ENCODE measurements at places on chromosomes 5 and 9.

DNA sequence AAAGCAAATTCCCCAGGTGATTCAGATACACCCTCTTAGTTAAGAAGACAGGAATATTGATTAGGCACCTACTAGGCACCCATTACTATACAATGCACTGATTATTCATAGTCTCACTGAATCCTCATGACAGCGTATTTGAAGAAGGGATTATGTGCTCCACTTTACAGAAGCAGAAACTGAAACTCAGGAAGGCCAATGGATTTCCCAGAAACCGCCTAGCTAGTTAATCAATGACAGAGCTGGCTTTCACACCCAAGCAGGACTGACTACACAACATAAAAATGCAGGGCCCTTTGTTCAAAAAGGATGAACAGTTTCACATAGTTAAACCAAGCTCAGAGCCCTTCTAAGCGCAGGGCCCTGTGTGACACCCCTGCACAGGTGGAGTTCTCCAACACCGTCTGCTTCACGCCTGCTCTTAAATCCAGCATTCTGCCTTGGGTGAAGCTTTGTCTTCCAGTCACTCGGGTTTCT lies 117.3 kb downstream of the TTLL11 start:
- DNase-seq, result no peak

DNA sequence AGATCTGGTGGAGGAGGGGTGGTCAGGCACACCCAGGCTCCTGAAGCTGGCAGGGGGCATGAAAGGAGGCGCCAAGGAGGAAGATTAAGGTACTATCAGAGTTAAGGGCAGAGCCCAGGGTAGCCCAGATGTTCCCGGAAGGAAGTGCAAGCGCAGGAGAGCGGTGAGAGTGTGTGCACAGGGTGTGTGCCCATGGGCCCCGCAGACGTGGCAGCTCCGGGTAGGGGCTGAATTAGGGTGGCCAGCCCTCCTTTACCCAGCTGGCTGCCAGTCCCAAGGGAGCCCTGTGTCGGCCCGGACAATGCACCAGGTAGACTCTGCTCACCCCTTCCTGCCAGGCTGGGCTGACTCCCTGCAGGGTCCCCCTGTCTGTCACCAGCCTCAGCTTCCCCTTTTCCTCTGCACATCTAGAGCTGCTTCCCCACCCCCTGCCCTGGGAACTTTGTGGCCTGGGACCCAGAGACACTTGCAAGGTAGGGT lies at the start of gene SMIM33:
SMIM33 (plus strand) TSS at position 184 of the 480 bp plus-strand sequence; CDS start at position 302, 118 bp downstream.
- DNase-seq, result no peak

GRCh38 chr9:376115-376514 lies 161.4 kb downstream of the DOCK8 start:
- no peak for DNase-seq

GRCh38 chr5:176174345-176175025 lies 63.7 kb upstream of the SIMC1 start:
- DNase-seq, result no peak

- DNase-seq, result no peak
Observed at GRCh38 chr9:126546036-126546435, 67.7 kb upstream of the LMX1B start.

DNA sequence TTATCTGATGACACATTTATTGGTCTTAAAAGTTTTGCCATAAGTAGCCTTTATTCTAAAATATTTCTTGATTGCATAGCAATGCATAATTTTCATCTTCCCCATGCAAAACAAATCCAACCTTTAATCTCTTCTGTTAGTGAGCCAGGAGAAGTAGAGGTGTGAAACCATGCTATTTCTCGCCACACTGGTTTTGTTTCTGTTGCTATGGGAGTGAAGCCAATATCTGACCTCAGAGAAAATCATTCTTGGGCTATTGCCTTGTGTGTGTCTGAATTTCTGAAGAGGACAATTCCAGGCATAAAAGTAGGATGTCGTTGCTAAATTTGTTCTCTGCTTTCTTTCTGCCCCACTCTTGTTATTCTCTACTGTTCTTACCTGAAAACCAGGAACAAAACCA lies 183.6 kb downstream of the PTTG1 start:
- no peak for DNase-seq

DNA sequence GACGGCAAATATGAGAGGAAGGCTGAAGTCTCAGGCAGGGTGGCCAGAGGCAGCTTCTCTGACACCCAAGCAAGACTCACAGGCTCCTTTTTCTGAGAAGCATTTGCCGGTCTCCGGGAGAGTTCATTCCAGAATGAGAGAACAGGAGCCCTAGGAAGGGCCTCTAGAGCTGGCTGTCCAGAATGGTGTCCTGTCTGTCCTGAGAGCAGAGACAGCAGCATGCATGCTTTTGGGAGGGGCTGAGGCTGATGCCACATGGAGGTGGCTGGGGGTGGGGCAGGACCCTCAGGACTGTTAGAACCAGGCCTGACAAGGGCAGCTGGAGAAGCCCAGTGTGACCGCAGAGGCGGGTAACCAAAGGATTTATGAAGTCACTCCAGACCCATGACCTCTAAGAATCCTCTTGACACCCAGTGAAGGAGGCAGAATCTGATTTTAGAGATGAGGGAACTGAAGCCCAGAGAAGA lies 60.0 kb downstream of the SHB start:
- DNase-seq, result no peak

DNA sequence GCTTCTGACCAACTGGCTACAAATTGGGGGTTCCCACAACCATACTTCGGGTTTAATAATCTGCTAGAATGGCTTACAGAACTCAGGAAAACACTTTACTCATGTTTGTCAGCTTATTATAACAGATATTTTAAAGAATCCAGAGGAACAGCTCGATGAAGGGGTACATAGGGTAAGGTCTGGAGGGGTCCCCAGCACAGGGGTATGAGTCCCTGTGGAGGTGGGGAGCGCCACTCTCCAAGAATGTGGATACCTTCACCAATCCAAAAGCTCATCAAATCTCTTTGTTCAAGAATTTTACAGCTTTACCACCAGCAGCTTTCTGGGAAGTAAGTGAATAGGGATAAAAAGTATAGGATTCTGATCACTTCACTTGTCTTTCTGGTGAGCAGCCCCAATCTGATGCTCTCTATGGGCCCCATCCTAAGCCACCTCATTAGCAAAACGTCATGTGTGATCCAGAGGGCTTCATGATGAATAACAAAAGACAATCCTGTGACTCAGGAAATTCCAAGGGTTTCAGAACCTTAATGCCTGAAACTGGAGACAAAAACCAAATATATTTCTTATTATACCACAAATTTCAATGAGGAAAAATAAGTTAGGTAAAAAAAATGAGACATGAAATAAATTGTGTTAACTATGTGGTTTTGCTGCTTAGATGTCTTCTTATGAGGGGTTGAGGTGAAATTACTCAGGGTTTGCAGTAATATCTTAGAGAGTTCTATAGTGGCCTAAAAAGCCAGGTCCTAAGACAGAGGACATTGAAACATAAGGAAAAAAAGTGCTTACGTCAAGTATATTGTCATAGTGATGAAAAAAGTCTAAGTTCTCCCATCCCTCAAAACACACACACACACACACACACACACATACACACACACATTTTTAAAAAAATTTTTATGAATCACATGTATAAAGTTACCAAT lies 290.5 kb downstream of the ANXA1 start:
- DNase-seq, result no peak

GRCh38 chr9:113614843-113615648 lies 151.5 kb downstream of the RGS3 start:
- no peak for DNase-seq

GRCh38 chr9:98556511-98556910 lies 152.2 kb downstream of the GABBR2 start:
- no peak for DNase-seq

DNA sequence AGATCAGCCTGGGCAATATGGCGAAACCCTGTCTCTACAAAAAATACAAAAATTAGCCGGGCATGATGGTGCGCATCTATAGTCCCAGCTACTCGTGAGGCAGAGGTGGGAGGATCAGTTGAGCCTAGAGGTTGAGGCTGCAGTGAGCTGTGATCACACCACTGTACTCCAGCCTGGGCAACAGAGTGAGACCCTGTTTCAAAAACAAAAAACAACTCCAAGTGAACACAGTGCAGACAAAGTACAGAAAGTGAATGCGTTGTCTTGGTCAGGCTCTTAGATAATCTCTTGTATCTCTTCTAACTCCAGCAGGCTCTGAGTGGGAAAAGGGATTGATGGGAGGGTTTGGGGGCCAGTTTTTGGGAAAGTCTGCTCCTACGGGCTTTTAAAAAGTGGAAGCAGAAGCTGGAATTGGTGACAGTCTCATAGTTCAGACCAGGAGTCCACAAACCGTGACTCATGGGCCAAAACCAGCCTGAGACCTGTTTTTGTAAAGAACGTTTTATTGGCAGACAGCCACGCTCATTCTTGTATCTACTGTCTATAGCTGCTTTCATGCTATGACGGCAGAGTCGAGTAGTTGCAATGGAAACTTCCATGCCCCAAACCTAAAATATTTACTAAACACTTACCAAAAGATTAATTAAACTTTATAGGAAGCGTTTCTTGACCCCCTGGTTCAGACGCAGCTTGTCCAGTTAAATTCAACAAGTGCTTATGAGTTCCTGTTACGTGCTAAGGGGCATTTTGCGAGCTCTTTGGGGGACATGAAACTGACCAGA lies 32.9 kb downstream of the NDST1 start:
- no peak for DNase-seq

- no peak for DNase-seq
Observed at GRCh38 chr9:17578911-17579793, at the start of gene SH3GL2. Gene SH3GL2 (plus strand): TSS chr9:17579066.

Measured in stimulated activated CD4-positive, alpha-beta T cell treated with anti-CD3 and anti-CD28 coated beads, Interleukin-12 subunit alpha, Interleukin-12 subunit beta, amount 100 ng/mL, for 4 hours (primary cell).